Brain pericyte (primary cell): ENCODE measurements at places on chromosomes 5 and 9.

DNA sequence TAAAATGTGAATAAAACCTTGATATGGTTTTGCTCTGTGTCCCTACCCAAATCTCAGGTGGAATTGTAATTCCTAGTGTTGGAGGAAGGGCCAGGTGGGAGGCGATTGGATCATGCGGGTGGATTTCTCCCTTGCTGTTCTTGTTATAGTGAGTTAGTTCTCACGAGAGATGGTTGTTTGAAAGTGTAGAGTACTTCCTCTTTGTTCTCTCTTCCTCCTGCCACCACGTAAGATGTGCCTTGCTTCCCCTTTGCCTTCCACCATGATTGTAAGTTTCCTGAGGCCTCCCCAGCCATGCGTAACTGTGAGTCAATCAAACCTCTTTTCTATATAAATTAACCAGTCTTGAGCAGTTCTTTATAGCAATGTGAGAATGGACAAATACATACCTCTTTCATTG, 34.9 kb downstream of the TARS1 start:
- no peak for DNase-seq

DNA sequence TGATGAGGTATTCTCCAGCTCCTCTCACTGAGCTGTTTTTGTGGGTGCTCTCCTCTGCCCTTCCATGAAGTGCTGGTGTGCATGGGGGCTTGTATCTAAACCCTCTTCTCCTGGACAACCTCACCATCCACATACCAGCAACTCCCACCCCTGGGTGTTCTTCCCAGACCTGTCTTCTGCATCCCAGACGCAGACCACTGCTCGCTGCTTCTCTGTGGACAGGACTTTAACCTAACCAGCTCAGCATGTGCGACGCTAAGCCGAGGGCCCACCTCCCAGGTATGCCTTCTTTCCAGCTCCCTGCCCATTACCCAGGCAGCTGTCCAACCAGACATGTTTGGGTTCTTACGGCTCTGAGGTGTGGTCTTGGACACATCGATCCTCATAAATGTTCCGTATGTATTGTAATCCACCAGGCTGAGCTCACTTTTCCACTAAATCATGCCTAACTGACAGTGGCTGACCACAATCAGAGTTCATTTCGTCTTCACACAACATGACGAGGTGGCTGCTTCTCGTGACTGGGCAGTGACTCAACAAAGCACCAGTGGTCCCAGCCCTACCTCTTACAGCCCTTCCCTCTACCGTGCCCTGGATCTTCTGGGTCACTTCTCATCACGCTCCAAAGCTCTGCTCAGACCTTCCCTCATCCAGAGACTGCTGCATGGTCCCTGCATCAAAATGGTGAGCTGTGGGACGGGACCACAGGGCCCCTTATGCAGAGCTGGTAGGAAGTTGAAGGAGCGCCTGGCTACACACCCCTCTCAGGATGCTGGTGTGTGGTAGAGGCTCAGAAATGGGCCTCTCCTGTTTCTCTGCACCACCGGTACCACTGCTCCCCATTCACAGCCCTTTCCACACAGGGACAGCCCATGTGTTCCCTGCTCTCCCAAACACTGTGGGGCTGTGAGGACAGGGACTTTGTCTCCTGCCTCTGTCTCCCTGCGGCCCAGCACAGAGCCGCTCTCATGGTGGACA, 9.6 kb upstream of the PTGES2 start:
- no peak for DNase-seq

DNA sequence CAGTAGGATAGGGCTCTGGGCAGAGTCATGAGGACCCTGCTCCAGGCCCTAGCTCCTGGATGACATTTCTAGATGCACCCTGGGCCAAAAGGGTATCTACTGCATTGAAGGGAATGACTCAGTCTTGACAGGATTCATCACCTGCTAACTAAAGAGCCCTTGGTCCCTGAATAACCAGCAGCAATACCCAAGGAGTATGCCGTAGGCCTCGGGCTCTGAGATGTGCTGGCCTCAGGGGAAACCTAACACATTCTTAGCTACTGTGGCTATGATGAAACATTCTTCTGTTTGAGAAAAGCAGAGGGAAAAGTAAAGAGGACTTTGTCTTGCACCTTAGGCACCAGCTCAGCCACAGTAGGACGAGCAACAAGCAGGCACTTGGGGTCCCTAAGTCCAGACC, 89.5 kb upstream of the SLC1A1 start:
- no peak for DNase-seq

GRCh38 chr5:16862777-16863176, 73.3 kb downstream of the MYO10 start:
- no peak for DNase-seq

DNA sequence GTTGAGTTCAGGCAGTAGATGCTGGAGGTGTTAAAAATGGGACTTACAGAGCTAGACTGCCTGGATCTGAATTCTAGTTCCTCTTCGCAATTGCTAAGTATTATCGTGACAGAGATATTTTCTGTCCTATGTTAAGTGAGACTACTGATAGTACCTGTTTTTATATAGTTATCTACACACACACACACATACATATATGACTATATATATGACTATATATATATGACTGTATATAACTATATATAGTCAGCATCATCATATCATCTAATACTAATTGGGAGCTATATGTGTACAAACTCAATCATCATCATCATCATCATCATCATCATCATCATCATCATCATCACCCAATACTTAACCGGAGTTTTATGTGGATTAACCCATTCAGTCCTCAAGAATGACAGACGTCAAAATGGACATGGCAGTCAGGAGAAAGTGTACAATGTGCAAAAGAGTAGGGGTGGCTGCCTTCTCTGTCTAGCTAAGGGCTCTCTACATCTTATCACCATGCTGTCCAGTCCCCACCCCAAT, 7.3 kb downstream of the PIK3R1 start:
- no peak for DNase-seq

- no peak for DNase-seq
Observed at GRCh38 chr9:128161215-128161902, 1.3 kb downstream of the BBLN start.

DNA sequence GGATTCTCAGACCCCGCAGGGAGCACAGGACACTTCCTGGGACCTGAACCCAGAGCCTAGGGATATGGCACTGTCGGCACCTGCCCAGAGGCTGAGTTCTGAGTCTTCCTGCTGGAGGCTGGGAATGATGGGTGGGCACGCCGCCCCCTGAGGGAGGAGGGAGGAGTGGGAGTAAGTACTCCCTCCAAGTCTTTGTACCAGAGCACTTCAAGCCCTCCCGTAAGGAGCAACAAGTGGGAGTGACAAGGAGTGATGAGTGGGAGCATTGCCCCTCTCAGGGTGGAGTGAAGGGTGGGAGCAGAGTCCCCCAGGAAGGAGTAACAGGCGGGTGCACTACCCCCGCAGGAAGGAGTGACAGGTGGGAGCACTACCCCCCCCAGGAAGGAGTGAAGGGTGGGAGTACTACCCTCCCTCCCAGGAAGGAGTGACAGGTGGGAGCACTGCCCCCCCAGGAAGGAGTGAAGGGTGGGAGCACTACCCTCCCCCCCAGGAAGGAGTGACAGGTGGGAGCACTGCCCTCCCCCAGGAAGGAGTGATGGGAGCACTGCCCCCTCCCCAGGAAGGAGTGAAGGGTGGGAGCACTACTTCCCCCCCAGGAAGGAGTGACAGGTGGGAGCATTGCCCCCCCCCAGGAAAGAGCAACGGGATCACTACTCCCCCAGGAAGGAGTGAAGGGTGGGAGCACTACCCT, 100.1 kb downstream of the CACNA1B start:
- no peak for DNase-seq

GRCh38 chr5:119354537-119355243, 1.1 kb upstream of the TNFAIP8 start:
- no peak for DNase-seq

DNA sequence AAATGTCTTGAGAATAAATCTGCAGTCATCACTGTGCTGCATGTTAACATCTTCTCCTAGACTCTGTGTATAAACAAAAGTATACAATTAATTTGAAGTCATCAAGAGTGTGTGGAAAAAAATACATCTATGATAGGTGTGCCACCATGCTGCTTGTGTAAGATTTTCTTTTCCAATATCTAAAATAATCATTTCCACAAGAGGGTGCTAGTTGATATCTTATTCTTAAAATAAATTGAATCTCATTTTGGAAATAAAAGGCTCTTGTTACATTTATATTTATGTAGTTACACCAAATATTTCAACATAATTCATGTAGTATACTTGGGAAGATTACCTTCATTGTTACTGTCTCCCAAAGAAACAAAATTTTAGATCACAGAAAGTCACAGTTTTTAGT, 14.1 kb upstream of the MOCS2 start:
- no peak for DNase-seq

DNA sequence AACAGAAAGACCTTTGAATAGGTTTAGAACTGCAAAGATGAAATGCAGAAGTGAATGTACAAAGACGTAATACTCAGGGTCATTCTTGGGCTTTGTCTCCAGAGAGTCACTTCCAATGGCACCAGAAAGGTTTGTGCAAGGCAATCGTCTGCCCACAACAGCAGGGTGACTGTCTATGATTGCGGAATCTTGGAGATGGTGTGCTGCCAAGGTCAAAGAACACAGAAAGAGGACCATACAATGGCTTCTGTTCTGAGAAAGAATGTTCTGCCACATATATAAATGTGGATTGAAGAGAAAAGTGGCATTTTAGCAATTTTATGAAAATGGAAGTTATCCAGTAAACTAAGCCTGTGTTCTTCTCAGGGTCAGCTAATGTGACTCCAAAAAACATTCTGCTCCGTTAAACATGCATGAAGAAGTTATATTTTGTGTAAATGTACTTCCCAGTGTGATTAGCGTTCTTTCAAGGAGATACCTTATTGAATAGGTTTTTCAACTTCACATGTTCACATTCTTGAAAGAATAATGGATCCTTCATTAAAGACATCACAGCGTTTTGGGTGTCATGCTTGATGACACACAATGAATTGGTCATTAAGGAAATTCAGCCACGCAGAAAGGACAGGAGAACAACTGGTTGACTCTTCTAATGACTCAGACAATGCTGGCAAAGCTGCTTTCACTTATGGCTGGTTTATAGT, 73.4 kb upstream of the CDH6 start:
- DNase-seq = no peak

DNA sequence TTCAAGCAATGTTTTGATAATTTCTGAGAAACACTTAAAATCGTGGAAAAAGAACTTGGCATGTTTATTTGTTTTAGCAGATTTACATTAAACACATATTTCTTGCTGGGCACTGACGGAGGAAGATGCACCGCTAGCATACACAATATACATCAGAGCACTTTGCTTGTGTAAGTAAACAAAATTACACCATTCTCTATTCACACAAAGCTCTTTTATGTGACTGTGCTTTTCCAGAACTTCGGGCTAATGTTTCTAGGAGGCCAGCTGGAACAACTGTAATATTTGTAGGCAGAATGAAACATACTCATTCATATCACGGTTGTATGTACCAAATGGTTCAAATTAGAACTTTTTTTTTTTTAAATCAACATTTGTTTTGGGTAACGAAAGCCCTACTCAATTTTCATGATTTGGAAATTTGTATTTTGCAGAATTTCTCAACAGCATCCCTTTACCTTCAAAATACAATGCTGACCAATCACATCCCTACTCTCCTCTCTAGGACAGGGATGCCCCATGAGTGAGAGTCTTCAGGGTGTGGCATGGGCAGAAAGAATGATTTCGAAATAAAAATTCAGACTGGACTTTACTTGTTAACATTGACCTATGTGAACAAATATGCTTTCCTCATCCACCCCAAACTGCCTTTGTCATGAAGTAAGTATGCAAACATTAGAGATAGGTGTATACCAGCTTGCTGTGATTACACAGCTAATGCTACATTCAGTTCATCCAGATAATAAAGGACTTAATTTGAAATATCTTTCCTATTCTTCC, 425.1 kb downstream of the BNC2 start:
- peak; percentile 46 for DNase-seq

- no peak for DNase-seq
Observed at GRCh38 chr9:5455181-5455580, 4.8 kb downstream of the CD274 start.

- no peak for DNase-seq
Observed at GRCh38 chr5:101176605-101177004, 273.5 kb upstream of the ST8SIA4 start.

DNA sequence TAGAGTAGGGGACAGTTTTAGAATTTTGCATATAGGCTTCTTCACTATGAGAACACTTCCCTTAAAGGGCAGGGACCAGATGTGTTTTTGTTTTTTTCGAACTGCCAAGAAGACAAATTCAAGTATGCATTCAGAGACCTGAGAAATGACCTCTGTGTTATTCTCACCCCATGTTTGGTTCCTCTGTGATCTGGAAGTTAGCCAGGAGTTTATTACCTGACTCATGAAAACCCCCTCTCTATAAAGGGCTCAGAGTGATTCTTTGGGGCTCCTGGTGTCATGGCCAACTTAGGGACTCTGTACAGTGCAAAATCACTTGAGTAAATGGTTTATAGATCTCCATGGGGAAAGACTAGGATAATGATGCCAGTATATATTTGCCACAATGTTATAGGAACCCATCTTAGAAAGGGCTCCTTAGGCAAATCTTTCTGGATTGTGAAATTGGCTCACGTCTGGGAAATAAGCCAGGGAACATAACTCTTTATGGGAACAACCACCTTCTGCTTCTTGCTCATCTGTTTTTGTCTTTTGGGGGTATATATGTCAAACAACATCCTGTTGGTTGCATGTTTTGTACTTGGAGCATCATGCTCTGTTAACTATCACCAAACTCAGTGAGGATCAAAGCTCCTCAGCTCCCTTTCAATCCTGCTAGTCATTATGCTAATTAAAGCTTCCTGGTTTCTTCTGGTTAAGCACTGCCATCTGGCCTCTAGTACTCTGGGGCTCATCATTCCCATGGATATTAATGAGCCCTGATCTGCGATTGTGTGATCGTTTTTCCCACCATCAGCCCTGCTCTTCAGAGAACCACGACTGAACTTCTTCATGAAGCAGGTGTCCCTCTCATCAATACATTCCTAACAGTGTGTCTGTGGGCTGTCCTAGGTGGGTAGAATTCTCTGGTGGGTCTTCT, 173.4 kb upstream of the CDH12 start:
- no peak for DNase-seq

- DNase-seq = no peak
Observed at GRCh38 chr9:109779711-109780452, at the start of gene PALM2AKAP2. Gene PALM2AKAP2 (plus strand): TSS chr9:109780198. CDS start chr9:109780489, 291 bp downstream.

DNA sequence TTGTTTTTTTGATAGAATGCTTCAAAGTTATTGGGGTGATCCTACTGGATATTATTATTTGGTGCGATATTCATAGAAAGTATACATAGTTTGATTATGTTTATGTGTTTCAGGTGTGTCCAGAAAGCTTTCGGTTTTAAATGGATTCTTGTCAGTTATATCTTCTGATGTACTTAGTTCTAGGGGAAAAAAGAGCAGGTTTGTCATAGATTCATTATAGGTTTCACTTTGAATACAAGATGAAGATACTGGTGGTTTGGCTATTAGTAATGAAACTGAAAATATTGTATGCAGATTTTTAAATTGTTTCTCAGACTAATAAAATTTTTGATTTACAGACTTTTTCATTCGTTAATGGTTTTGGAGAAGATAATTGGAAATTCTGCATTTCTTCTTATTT, 98.9 kb downstream of the MAN2A1 start:
- DNase-seq = no peak

GRCh38 chr9:77805810-77806209, 157.7 kb upstream of the GNA14 start:
- DNase-seq = no peak

GRCh38 chr5:154861946-154862345, 3.5 kb downstream of the CNOT8 start:
- no peak for DNase-seq

- no peak for DNase-seq
Observed at GRCh38 chr9:22111954-22112247, 102.8 kb upstream of the CDKN2B start.

- DNase-seq = no peak
Observed at GRCh38 chr5:38827525-38827924, 18.3 kb upstream of the OSMR start.

- DNase-seq = no peak
Observed at GRCh38 chr5:140794595-140795258, at the start of gene PCDHA2. Gene PCDHA2 (plus strand): TSS chr5:140794852.
